Daoy (cell line): ENCODE measurements at places on chromosomes 1 and 21. TPM values are rescaled to one million over a fixed set of nuclear protein-coding genes. Genes with fewer than 3 reads are reported as not detected.
A peak's percentile ranks its signal among the peaks of the same experiment; 100 is the strongest.

Gene MAB21L3
- total RNA-seq = 2.7 TPM in 1 of 2 replicates, not detected in the other

DNA sequence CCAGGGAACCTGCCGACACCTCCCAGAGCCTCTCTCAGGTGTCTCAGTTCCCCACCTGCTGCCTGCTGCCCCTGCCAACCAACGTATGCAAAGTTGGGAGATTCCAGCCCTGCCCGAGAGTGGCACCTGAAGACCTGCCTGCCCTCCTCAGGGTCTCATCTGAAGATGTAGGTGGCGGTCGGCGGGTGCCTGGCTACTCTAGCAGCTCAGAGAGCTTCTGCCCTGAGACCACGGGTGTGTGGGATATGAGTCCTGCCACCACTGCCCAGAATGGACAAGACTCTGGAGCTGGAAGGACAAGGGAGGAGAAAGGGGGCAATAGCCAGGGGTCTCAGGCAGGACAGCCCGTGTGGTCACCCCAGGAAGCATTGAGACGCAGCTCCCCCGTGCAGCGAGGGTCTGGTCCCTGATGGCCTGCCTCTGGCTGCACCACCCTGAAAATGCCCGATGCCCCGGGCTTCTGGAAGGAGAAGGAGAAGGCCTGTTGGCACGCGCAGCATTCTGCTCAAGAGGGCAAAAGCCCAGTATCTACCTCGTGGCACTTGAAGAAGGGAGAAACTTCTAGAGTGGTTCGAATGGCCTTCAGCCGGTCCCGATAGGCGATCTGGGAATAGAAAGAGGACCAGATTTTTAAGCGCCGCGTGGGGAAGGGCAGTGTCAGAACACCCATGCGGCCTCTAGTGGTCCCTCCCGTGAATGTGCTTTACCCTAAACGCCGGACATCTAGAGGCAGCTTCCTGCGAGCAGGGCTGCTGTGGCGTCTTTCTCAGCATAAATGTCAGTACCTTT is 88.8 kb downstream of the STUM start:
- no peak for DNase-seq

GRCh38 chr1:38570657-38570975 is 289.0 kb downstream of the RRAGC start:
- no peak for DNase-seq

GRCh38 chr1:224799083-224799482 is 130.4 kb upstream of the DNAH14 start:
- no peak for DNase-seq

DNA sequence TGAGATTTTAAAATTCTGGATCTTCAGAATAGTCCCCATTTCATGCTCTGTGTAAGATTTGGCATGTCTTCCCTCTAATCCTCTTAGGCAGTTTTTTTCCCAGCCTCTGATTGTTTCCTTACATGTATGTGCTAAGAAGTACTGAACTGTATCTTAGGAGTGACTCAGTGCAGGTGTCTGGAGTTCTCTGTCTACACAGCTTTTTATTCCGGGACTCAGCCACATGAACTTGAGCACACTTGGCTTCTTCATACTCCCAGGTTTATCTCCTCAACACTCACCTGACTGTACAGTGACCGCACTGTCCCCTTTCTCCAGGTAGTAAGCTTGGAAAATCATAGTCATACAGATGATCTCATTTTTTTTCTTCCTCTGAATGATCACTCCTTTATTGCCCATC is 50.7 kb downstream of the SYT14 start:
- peak; percentile 18 for DNase-seq

GRCh38 chr1:227869279-227869842 is 53.9 kb downstream of the PRSS38 start:
- DNase-seq = no peak

GRCh38 chr1:223017291-223017690 is 125.8 kb downstream of the TLR5 start:
- DNase-seq = no peak

- no peak for DNase-seq
Observed at GRCh38 chr1:4214826-4215225, 314.8 kb upstream of the C1orf174 start.

- DNase-seq = peak; percentile 75
Observed at GRCh38 chr1:40849801-40850592, 12.2 kb downstream of the CITED4 start.

DNA sequence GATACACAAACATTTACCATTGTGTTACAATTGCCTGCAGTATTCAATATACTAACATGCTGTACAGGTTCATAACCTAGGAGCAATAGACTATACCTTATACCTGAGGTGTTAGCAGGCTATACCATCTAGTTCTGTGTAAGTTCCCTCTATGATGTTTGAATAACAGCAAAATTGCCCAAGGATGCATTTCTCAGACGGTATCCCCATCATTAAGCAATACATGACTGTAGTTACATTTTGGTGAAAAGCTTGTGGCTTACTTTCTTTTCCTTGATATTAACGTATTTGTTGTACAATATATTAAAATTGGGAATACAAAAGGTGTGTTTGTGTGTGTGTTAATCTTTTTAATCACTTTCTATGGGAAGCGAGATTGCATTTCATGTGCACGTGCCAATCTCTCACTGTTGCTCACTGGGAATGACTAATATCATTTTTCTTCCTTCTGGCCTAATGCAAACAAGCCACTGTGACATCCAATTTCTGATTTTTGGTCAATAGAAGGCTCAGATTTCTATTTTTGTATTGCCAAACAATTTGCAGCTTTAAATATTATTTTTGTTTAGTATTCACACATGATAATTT is 36.7 kb upstream of the WLS start:
- DNase-seq = no peak

DNA sequence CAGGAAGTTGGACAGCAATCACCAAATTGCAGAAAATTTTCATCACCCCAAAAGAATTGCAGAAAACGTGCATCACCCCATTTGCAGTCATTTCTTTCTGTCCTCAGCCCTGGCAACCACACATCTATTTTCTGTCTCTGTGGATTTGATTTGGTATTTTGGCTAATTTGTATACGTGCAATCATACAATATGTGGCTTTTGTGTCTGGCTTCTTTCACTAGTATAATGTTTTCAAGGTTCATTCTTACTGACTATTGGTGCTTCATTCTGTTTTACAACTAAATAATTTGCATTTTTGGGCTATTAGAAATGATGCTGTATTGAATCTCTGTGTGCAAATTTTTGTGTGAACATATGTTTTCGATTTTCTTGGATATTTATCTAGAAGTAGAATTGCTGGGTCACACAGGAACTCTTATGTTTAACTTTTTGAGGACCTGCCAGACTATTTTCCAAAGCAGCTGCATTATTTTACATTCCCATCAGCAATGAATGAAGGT is 24.8 kb upstream of the PRDM2 start:
- no peak for DNase-seq

DNA sequence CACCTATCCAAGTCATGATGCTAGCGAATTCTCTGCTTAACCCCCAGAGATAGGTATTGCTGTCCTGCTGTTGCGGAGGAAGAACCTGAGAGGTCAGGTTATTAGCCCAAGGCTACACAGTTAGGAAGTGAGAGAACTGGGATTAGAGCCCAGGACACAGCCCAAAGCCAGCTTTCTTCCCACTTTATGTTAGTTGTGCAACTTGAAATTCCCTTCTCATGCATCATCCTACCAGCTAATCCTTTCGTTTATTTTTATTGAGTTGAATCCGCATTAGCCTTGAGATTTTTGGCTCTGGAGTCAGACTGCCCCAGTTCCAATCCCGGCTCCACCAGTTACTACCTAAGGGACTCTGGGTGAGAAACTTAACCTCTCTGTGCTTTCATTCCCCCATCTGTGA is 65.4 kb downstream of the PLEKHA6 start:
- peak; percentile 88 for DNase-seq

DNA sequence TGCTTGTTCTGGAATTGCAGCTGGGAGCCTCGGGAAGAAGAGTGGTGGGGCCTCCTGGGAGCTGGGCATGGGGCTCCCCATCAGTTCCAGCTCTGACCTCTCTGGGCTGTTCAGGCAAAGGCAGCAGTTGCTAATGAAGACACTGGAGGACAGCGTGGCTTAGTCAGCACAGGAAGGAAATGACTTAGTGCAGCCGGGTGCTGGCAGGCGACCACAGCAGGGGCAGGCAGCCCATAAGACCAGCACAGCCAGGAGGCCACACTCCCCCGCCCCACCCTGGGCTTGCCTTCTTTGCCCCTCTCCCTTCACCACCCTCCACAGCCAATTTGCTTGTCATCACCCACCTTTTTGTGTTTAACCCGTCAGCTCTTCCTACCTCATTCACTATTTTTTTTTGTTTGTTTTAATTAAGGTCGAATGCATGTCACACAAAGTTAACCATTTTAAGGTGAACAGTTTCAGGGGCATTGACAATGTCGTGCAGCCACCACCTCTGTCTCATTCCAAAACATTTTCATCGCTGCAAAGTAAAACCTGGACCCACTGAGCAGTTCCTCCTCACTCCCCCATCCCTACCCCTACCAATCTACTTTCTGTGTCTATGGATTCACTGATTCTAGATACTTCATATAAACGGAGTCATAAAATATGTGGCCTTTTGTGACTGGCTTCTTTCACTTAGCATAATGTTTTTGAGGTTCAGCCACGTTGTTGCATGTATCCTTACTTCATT is 10.9 kb downstream of the OLIG2 start:
- DNase-seq = peak; percentile 94

Gene C1orf141
- not detected in 2 replicates for total RNA-seq

GRCh38 chr21:39776589-39776988 is 31.6 kb downstream of the IGSF5 start:
- DNase-seq = peak; percentile 32

DNA sequence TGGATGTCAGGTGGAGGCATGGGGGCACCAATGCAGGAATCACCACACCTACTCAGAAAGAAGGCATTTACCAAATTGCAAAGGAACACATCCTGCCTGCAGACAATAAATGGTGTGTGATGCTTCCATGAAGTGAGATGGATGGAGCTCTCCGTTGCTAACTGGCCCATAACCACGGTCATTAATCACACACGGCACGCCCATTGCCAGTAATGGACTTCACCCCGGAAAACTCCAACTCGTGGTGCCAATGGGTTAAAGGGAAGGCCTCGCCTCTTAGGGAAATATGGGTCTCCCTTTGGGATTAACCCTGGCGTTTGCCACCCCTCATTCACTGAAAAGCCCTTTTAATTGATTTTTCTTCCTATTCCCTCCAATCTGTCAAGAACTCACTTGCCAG is 443.1 kb upstream of the DAB1 start:
- no peak for DNase-seq

Gene MAST2
- total RNA-seq = 10.7 and 17.1 TPM in 2 replicates

Gene CASQ2
- total RNA-seq = 0.29 TPM in 1 of 2 replicates, not detected in the other

Gene HSD3B2
- not detected in 2 replicates for total RNA-seq

DNA sequence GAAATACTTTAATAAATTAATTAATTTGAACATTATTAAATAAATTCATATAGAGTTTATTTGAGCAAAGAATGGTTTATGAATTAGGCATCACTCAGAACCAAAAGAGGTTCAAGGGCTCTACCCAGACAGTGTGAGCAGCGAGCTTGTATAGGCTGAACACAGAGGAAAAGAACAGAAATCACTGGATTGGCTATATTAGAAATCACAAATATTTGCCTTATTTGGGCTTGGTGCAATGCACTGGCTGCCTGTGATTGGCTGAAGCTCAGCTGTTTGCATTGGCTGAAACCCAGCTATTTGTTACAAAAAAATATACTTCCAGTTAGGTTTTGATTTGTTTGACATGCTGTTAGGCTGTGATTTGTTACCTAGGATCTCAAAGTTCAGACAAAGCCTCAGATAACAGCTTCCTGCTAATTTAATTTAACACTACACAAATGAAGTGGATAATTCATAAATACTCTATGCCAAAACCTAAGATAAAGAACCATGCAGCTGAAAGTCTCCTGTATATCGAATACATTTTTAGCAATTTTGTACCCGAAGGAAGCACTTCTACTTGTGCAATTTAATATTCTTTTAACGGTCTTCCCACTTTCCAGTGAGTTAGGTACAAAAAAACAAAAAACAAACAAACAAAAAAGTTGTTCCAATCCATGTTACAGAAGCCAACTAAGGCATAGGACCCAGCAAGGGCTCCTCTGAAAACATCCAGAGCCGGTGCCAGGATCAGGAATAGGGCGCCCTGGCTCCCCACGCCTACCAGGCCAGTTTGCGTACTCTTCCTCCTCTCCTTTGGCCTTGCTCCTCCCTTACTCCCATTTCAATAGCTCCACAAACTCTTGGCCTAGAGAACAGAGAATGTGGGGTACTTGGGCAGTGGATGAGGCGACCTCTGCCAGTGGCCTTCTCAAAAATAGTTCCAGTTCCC is 179.1 kb downstream of the DUSP10 start:
- DNase-seq = no peak

Gene KIF26B
- 0.39 and 1.1 TPM in 2 replicates for total RNA-seq

DNA sequence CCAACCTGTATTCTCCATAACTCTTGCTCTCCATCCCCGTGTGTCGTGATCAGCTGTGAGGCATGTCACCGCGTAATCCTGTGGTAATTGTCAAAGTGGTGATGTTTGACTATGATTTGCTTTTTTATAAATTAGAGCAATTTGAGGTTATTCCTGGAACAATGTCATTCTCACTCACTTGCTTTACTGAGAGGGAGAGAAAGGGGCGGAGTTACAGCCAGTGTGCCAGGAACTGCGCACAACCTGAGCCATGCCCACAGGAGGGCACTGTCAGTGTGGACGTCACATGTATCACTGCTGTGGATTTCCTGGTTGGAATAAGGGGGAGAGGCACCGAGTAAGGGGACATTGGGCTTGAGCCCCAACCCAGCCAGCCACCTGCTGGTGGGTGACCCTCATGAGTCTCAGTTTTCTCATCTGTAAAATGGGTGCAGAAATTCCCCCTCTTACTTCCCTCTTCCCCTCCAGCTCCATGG is 6.9 kb downstream of the ADGRB2 start:
- DNase-seq = no peak

Gene PLA2G5
- not detected in 2 replicates for total RNA-seq

DNA sequence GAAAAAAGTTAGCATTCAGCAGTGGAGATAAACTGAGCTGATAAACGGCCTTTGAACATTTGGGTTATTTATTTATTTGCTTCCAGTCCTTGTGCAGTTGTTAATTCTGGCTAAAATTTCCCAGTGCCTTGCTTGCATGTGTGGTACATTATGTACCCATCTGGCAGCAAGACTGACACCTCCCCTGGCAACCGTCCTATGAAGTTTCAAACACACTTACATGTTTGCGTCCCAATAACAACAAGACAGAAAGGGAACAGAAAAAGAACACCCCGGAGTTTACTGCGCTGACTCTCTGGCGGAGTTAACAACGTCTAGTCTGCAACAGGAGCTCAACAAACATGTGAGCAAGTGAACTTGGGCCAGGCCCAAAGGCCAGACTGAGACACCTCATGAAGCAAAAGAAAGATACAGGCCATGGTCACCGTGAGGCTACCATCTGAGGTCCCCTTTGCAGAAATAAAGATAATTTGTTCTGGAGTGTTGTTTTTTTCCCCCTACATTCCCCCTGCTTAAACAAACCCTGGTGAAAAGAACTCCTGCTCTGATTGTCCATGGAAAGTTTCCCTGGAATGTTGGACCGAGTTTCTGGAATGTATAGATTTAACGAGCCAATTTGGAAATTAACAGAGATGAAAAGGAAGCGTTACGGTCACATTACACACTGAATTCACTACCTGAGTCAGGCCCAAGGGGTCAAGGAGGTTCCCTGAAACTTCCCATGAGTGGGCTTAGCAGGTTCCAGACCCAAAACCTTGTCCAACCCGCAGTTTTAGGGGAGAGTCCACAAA is 33.4 kb downstream of the TRABD2B start:
- DNase-seq = no peak

Gene OR2L8
- total RNA-seq = not detected in 2 replicates

Gene RASSF5
- 0.69 and 1.5 TPM in 2 replicates for total RNA-seq

GRCh38 chr1:94864821-94865220 is 44.7 kb downstream of the SLC44A3 start:
- no peak for DNase-seq
